ENCODE measurements at places on chromosomes 4 and X.

DNA sequence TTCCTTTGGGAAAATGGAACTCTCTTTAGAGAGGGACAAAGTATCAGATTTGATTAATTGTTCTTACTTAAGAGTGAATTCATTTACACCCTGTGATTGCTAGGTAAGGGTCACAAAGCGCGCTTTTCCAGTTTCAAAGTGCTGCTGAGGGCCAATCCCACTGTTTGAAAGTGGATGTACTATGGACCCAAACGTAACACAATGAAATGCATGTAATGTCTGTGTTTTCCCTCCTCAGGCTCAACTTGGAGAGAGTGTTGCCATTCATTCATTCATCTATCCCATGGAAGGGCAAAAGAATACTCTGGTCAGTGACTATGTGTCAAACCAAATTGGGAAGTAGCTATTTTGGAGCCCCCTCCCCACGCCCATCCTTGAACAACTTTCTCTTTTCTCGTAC, 16.1 kb downstream of the IGSF1 start:
- no peak for DNase-seq

GRCh38 chrX:38929966-38930421, 128.7 kb downstream of the MID1IP1 start:
- DNase-seq = no peak

- DNase-seq = no peak
Observed at GRCh38 chr4:4901877-4902276, 42.4 kb downstream of the MSX1 start.

DNA sequence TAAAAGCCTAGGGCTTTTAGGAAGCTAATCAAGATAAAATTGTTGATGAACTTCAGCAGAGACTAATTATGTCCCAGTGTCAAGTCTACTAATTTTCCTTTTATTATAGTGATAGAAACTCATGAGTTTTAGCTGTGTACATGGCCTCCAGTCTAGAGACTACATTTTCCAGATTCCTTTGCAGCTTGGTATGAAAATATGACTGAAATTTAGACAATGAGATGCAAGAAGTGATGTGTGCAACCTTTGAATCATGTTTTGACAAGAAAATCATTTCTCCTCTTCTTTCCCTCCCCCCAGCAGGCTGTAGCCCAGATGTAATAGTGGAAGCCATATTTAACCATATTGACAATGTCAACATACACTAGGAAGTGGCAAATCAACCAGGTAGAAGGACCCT, 30.3 kb upstream of the IL13RA2 start:
- DNase-seq = no peak

GRCh38 chrX:63514569-63515080, 163.5 kb upstream of the SPIN4 start:
- no peak for DNase-seq

GRCh38 chr4:179116011-179116410, 1673.8 kb upstream of the AGA start:
- DNase-seq = no peak

DNA sequence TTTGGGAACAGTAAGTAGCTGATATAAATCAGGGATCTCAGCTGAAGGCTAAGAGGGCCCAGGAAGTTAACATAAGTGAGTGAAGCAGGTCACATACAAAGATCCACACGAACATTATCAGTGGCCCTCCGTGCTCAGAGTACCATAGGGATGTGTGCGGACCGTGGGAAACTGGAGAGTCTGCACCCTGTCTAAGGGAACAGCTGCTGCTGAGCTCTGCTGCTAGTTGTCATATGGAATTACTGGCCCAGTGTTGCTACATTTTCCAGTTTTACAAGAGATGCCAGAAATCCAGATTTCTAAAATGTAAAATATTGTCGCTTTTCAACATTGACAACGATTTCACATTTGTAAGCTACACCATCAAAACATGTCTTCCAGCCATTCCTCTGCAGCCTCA, 90.5 kb downstream of the RTL5 start:
- DNase-seq = no peak

Data from endothelial cell of umbilical vein (primary cell).